Kasumi-1 (cell line): ENCODE measurements at places on chromosomes 4 and X.
A peak's percentile ranks its signal among the peaks of the same experiment; 100 is the strongest.

GRCh38 chr4:75630937-75631329 is 605 bp upstream of the CDKL2 start:
- DNase-seq: no peak

DNA sequence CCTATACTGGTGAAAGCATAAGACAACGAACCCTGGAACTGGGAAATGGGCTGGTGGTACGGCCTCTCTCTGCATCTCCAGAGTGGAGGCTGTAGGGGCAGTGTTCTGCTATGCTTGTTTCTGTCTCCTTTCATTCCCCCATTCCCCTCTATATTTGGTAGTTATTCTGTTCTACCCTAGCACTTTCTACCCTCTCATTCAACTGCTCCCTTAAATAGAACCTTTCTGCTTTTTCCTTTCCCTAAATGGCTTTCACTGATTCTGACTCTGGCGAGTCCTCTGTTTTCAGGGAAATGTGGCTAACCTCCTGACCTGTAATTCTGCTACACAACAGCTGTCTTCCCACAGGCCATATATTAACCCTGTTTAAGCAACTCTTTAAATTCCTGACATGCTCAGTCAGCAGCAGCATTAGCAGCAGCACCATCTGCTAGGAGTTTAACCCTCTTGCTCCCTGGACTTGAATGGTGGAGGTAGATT is 94.2 kb downstream of the CXCL13 start:
- DNase-seq: no peak

- no peak for DNase-seq
These were observed 55.4 kb downstream of the DCLK2 start for GRCh38 chr4:150133605-150134004.

DNA sequence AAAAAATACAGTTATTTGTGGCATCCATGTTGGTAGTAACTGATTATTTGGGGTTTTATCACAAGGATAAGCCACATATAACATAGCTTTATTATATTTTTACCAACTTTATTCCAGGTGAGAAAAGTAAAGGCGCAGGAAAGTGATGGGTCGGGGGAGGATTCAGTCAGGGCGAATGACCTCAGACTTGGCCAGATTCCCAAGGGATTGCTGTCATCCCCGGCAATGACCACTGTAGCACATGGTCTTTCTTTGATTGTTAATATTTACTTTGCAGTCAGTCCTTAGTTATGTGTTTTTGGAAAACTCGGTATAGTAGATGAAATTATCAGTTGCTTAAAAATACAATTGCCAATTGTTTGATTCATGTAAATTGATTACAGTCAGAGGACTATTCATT is 17.6 kb downstream of the GRIA3 start:
- DNase-seq: no peak

- no peak for DNase-seq
These were observed 42.1 kb downstream of the SLC9A7 start for GRCh38 chrX:46716796-46717195.

- peak; percentile 81 for DNase-seq
These were observed 113.5 kb upstream of the TMEM164 start for GRCh38 chrX:109889289-109890006.

DNA sequence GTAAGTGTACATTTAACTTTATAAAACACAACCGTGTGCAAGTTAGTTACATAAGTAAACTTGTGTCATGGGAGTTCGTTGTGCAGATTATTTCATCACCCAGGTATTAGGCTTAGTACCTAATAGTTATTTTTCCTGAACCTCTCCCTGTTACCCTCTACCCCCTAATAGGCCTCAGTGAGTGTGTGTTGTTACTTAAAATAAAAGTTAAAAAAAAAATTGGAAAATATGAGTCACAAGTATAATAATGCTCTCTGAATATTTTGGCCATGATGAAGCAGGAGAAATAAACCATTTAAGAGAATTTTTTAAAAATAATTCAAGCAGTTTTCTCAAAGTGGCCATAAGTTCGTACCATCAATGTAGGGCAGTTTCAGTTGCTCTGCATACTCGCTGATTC is 105.1 kb upstream of the GRID2 start:
- DNase-seq: no peak

DNA sequence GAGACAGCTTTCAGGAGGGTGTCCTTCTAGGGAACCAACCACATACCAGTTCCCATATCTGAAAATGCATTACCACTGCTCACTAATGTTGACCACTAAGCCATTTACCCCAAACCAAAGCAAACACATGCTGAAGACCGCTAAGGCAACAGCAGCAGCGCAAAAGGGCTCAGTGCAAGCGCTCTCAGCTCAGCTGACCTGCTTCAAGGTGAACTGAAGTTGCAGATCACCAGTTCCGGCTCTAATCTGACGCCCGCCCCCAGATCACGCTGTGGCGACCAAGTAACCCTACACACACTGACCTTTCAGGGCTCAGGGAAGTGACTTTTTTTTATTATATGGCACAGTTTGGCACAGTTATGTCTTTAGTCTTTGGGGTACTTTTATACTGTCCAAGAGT is 5.8 kb downstream of the MECP2 start:
- DNase-seq: no peak

- no peak for DNase-seq
These were observed 219.8 kb upstream of the FAT1 start for GRCh38 chr4:186943411-186943810.

- no peak for DNase-seq
These were observed 12.4 kb downstream of the PLP1 start for GRCh38 chrX:103789004-103789403.

- no peak for DNase-seq
These were observed 15.6 kb upstream of the LAP3 start for GRCh38 chr4:17561195-17561909.

GRCh38 chr4:7280926-7281690 is 88.8 kb downstream of the SORCS2 start:
- DNase-seq: no peak

- DNase-seq: no peak
These were observed 69.1 kb upstream of the PUDP start for GRCh38 chrX:7216981-7217587.

DNA sequence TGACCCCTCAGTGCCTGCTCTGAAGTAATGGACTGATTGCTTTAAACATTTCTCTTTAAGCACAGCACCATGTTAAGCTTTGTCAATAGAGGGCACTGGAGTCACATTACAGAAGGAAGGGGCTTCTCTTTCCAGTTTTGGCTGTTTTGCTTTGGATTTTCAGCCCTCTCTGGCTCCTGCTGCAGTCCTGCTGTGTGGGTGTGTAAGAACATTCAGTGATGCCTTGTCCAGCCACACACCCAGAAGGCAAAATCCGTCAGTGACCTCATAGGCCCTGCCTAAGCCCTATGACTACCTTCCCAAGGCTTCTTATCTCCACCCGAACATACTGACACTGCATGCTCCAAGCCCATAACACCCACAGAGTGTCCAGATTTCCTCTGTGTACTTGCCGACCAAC is 215.3 kb upstream of the CTSO start:
- peak; percentile 81 for DNase-seq

GRCh38 chr4:40311811-40312346 is 23.3 kb upstream of the CHRNA9 start:
- DNase-seq: no peak

DNA sequence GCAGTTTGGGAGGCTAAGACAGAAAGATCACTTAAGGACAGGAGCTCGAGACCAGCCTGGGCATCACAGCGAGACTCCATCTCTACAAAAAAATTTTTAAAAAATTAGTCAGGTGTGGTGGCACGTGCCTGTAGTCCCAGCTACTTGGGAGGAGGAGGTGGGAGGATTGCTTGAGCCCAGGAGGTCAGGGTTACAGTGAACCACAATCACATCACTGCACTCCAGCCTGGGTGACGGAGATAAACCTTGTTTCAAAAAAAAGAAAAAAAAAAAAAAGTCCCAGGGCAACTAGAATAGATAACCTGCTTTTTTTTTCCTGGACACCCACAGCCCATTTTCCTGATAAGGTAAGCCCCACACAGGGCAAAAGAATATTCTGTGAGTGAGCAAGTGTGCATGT is 96.3 kb downstream of the C4orf51 start:
- no peak for DNase-seq

GRCh38 chrX:29665532-29665931 is 549.8 kb upstream of the MAGEB2 start:
- no peak for DNase-seq

- no peak for DNase-seq
These were observed 529.2 kb downstream of the FAT4 start for GRCh38 chr4:125843947-125844346.

DNA sequence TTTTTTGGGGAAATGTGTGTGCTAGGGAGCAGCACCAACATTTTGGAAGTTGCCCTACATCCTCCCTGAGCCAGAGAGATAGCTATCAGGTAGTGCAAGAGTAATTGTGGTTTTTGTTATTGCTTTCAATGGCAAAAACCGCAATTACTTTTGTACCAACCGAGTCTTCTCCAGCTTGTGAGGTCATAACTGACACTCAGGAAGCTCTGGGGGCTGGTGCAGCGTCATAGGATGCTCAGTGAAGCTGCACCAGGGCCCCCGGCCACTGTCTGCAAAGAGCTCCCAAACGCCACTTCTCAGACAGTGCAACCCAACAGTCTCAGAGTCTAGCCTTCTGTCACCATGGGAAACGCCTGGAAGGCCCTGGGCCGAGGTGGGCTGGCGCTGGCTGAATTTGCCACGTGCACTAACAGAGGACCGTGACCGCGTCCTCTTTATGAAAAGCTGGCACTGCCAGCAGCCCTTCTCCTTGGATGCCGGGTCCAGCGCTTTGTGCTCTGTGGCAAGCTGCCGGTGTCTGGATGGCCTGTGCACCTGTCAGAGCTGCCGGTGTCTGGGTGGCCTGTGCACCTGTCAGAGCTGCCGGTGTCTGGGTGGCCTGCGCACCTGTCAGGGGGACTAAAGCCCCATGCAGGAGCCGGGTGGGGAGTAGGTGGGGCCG is 19.4 kb downstream of the SH3TC1 start:
- DNase-seq: no peak
